ENCODE measurements at places on chromosomes 12 and 14.

DNA sequence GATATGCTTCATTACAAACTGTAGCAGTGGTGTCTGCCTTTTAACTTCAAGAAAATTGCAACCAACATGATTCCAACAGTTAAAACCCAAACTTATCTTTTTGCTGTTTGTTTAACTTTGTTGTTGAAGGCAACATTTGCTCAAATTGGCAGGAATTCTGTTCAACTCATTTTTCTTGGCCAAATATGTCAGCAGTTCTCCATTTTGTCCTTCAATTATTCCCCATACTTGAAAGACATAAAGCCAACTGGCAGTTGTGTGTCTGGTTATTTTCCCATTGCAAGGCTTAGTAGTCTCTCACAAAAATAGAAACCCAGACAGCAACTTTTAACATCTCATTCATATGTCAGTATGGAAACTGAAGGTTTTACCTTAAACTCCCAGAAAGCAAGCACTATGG is 146.3 kb downstream of the LRIG3 start:
- no peak for DNase-seq

GRCh38 chr14:30303350-30303749 is 255.6 kb upstream of the G2E3 start:
- DNase-seq: no peak

- DNase-seq: no peak
Measured at GRCh38 chr12:112741106-112741505, 50.4 kb upstream of the RPH3A start.

GRCh38 chr12:45668641-45669040 is 60.9 kb upstream of the ARID2 start:
- DNase-seq: no peak

GRCh38 chr14:70022771-70023445 is 143.7 kb downstream of the SMOC1 start:
- no peak for DNase-seq

- no peak for DNase-seq
Measured at GRCh38 chr12:5259523-5259922, 172.4 kb upstream of the NTF3 start.

DNA sequence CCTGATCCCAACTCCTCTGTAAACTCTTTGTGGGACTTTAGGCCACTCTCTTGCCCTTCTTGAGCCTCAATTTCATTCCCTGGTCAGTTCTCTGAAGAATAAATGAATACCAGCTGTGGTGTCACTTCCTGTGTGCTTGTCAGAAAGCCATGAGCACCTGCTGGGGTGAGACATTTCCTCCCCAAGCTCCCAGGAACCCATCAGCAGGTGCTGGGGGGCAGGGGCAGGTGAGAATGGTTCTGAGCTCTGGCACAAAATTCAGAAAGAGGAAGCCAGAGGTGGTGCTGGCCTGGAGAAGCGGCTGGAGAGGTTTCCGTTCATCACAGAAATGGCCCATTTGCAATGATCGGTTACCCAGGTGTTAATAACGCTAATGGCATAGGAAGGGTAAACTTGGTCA is 14.9 kb downstream of the LHX5 start:
- DNase-seq: no peak

- no peak for DNase-seq
Measured at GRCh38 chr12:68237619-68238018, 12.0 kb upstream of the IL26 start.

DNA sequence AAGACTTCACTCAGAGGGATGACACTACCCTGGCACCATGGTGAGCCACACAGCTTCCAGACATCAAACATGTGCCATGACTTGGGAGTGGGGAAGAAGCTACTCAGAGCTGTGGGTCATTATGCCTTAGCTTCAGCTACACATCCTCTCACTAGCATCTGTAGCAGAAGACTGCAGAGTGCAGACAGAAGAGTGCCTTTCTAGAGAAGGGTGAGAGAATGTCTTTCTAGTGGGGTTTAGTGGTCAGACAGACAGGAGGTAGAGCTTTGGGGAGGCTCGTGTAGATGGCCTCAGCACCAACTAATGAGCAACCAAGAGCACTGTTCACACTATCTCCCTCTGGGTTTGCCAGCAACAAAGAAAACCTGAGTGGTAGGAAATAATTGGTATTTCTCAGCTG is 4.9 kb upstream of the B4GALNT3 start:
- no peak for DNase-seq

- DNase-seq: no peak
Measured at GRCh38 chr14:33932576-33933345, 18.1 kb downstream of the EGLN3 start.

- DNase-seq: no peak
Measured at GRCh38 chr14:73003681-73004080, 23.2 kb downstream of the ZFYVE1 start.

- DNase-seq: peak; percentile 27
Measured at GRCh38 chr12:15562263-15562662, 226.9 kb downstream of the EPS8 start.

DNA sequence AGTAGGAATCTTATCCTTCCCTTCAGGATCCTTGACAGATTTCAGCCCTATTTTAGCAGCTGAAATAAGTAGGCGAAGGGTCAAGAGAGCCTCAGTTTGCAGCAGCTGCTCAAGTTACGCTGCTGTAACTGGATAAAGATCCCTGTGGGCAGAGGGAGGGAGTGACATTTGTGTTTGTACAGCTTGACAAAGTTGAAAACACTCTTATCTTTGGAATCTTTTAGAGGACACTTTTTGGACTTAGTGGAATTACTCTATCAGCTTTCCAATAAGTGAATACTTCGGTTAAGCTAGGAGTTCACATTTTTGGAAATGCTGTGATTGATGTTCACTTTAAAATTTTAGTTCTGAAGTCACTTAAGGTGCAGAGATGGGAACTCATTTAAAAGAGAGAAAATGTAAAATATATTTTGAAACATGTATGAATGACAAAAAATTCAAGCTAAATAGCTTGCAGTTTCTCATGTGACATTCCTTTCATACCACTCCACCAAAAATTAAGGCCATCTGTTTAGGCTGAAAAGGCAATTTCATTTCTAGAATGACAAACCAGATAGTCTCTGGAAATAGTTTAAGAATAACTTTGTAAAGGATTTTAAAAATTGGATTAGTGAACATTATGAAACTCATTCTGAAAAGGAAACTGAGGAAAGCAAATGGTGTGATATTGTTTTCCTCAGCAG is 55.2 kb downstream of the SLC38A4 start:
- DNase-seq: no peak

DNA sequence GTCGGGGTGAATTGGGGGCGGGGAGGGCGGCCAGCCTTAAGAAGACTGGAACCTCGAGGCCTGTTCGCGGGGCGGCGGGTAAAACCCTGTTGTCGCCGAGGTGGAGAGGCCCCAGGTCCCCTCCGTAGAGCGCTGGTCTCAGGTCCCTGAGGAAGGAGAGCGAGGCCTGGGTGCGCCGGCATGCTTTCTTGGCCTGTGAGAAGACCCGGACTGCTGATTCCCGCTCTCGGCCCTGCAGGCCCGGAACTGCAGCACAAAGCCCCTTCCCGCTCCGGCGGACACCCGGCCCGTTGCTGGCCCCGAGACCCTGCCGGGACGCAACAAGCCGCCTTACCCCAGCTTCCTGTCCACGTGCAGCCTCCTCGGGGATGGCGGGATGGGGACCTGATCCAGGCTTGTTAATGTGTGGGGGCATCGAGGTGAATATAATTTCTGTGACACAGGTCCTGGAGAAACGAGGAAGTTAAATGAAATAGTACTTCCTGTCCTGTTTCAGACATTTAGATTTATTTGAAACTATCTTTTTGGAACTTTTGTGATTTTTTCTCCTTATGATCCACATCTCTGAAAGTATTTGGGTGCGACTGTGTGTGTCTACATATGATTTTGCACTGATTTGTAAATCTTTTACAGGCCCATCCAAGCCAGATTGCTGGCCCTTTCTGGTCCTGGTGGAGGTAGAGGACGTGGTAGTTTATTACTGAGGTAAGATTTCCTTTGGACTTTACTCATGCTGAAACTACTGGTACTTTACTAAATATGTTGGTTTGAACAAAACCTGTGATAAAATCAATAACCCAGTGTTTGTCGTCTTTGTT is 600 bp downstream of the PNN start:
- no peak for DNase-seq

- peak; percentile 50 for DNase-seq
Measured at GRCh38 chr14:59464486-59465315, 479 bp downstream of the GPR135 start.

DNA sequence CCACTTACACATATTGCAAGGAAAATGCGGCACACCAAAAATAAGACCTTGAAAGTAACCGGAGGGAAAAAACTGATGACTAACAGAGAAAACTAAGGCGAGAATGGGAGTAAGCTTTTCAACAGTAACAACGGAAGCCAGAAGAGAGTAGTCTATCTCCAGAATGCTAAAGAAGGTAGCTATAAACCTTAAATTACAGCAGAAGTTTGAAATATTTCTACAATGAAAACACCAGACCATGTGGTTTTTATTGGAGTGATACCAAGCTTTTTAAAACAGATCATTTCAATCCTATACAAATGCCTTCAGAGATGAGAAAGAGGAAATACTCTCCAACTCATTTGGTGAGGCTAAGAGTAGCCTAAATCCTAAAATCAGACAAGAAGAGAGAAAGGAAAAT is 209.5 kb downstream of the ANO6 start:
- DNase-seq: no peak

GRCh38 chr12:15977999-15978951 is 67.1 kb downstream of the DERA start:
- no peak for DNase-seq

- no peak for DNase-seq
Measured at GRCh38 chr14:77154421-77154820, 12.8 kb upstream of the ZDHHC22 start.

GRCh38 chr14:95518045-95518751 is 1.7 kb upstream of the SYNE3 start:
- DNase-seq: no peak

- no peak for DNase-seq
Measured at GRCh38 chr12:53223389-53224060, 8.5 kb downstream of the RARG start.

Data from natural killer cell (primary cell).